ENCODE measurements at places on chromosomes 4 and X. TPM values are rescaled to one million over a fixed set of nuclear protein-coding genes. Genes with fewer than 3 reads are reported as not detected.

DNA sequence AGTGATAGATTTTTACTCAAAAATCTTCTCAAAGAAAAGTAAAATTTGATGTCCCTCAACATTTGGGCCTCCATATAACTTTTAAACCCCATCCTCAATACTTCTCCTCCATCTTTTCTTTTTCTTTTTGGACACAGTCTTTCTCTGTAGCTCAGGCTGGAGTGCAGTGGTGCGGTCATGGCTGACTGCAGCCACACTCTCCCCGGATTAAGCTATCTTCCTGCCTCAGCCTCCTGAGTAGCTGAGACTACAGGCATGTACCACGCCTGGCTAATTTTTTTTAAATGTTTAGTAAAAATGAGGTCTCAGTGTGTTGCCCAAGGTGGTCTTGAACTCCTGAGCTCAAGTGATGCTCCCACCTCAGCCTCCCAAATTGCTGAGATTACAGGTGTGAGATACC, 33.1 kb downstream of the KDM6A start:
- DNase-seq: no peak

The SPIN2B gene
- 16.4 TPM for total RNA-seq

The LDB2 gene
- 104 TPM for total RNA-seq

DNA sequence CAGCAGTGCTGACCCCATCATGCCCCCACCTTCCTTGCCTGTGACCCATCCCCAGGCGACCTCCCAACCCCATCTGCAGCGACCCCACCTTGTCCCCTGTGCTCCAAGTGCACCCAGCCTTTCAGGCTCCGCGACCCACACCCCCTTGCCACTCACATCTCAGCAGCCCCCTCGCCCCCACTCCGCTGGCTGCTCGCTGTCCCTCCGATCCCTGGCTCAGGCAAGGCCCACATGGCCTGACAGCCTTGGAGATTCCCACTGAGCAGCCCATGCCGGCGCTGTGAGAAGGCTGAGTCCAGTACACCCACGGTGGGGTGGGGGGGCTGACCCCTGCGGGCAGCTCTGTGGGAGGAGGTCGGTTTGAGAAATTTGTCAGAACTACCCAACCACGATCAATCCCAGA, 9.1 kb downstream of the ZFYVE28 start:
- DNase-seq: no peak

The SYNPO2 gene
- 113 TPM for total RNA-seq

The CNGA1 gene
- 11.9 TPM for total RNA-seq

The FRG1 gene
- total RNA-seq: 53.9 TPM

Measured in sciatic nerve (tissue), 2 donors.